ENCODE measurements at places on chromosomes 16 and 17.

GRCh38 chr17:79978548-79978855, 57.2 kb downstream of the TBC1D16 start:
- DNase-seq: no peak

DNA sequence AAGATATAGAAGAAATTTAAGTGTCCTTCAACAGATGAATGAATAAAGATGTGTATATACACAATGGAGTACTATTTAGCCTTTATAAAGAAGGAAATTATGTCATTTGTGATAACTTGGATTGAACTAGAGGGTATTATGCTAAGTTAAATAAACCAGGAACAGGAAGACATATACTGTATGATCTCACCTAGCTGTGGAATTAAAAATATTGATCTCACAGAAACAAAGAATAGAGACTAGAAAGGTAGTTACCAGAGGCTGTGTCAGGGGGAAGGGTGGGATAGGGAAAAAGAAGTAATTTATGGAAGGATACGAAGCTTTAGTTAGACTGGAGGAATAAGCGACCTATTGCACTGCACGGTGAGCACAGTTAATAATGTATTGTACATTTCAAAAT, 5.4 kb upstream of the ZNF267 start:
- DNase-seq: no peak

DNA sequence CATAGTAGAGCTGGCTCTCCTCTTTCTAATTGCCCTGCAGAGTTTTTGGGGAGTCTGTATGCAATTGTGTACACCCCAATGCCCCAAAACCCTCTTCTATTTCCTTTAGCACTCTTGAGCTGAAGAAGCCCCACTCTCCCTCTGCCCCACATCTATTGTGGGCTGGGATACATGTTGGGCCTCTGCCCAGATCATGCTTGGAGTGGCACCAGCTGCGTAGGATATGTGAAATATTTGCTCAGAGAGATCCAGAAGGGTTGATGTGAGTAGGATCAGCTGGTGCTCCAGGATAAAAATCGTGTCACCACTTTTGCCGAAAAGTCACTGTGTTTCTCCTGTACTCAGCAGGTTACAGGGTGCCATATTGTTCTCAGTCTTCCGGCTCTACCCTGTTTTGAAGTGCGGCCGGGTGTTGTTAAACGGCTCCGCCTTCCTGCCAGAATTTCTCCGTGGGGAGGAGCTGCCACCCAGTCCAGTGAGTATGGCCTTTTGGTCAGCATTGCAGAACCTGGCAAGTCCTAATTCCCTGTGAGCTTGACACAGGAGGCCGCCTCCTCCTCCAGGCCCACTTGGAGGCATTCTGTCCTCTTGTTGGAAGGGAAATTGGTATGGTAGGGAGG, 664.5 kb downstream of the WWOX start:
- DNase-seq: peak; percentile 3

DNA sequence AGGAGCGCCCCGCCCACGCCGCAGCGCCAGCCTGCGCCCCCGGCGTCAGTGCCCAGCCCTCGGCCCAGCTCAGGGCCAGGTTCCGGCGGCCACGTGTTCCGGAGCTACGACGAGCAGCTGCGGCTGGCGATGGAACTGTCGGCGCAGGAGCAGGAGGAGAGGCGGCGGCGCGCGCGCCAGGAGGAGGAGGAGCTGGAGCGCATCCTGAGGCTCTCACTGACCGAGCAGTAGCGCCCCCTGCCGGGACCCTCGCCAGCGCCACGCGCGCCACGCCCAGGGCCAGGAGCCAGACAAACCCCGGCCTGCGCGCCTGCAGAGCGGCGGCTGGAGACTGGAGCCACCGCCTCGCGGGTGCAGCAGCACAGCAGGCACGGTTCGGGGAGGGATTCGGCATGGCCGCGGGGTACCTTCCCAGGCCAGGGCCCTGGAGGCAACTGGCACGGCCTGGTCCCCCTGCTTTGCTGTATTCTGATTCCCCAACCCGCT, 9.3 kb downstream of the CORO6 start:
- DNase-seq: no peak

DNA sequence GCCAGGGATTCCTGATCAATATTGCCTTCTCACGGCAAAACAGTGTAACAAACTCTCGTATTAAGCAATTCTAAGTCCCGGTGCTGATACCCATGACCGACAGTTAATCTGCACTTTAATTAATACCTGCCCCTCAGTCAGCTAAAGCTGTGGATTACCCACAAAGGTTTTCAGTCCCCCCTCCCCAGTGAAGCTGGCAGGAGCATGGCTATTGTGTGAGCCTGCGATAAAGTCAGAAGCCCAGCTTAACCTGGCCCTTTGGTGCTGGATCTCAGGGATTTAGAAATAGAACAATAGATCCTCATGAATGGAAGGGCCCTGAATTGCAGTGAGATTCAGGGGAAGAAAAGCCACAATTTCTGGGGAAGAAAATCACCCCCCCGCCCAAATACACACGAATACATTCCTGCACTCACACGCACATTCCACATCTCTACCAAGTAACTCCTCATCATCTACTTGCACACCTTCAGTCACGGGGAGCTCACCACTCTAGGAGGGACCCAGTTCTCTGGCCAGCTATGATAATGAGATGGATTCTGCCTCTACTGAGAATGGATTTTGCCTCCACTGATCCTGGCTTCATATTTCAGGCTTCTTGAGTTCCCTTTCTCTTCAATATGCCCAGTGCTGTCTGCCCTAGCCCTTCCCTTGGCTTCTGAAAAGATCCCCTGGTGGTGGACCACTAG, 102.6 kb downstream of the WSCD1 start:
- DNase-seq: no peak
